Dermis blood vessel endothelial cell (primary cell): ENCODE measurements at places on chromosomes 7 and 10.

DNA sequence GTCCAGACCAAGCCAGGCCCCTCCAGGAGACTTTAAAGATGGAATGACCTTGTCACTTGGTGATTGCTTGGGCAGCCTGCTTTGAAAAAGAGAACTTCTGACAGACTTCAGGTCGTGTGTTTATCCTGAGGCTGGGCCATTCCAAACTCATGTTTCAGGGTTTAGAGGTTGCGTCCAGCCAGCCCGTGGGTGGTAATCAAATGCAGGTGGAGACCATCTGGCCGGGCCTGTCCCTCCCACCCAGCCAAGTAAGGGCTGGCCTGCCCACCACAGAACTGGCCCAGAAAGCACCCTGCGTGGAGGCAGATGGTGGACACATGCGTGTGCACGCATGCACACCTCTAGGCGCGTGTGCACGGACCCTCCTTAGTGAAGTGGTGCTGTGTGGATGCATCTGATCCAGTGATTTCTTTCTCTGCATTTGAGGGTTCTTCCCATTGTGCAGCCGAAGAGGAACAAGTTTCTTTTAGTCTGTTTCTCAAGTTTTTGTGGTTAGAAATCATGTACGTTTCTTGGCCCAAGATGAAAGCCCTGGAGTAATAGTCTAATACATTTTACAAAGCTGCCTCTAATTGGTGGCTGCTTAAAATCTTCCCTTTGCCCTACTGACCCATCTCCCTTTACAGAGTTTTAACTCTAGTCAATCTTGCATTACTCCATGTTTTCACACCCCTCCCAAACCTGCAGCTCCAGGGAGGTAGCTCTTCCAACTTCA lies 43.0 kb downstream of the SUFU start:
- no peak for DNase-seq

- no peak for DNase-seq
Observed at GRCh38 chr10:48782386-48782785, 97.7 kb downstream of the WDFY4 start.

GRCh38 chr7:46610746-46611145 lies 689.7 kb upstream of the IGFBP3 start:
- DNase-seq, result no peak

- DNase-seq, result no peak
Observed at GRCh38 chr7:47633134-47633533, 51.2 kb upstream of the TNS3 start.

DNA sequence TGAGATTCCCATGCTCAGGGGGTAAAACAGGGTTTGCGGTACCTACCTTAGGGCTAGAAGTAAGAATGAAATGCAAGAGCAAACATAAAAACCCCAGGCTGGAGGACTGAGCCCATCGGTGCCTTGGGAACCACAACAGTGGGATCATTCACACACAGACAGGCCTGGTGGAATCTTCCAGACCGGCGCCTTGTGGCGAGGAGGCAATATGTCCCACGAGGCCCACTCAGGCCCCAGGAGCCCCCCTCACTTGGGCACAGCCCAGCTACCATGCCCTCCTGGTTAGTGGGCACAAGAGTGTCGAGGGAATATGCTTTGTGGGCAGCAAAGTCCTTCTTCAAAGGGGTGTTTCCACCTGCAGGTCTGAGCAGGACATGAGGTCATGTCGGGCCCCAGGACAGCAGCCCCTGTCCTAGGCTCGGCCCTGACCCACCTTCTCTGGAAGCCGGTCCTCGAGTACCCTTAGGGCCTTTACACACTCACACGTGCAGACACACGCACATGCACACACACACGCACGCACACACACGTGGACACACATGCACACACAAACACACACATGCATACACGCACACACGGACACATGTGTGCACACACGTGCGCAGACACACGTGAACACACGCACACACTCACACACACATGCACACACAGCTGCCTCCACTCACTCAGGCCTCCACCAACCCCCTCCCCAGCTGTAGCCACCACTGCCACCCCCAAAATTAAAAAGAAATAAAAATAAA lies 51.5 kb upstream of the MYL10 start:
- no peak for DNase-seq

- DNase-seq, result no peak
Observed at GRCh38 chr10:82228701-82229100, 353.7 kb downstream of the NRG3 start.

GRCh38 chr10:1635340-1635739 lies 102.0 kb downstream of the ADARB2 start:
- no peak for DNase-seq

DNA sequence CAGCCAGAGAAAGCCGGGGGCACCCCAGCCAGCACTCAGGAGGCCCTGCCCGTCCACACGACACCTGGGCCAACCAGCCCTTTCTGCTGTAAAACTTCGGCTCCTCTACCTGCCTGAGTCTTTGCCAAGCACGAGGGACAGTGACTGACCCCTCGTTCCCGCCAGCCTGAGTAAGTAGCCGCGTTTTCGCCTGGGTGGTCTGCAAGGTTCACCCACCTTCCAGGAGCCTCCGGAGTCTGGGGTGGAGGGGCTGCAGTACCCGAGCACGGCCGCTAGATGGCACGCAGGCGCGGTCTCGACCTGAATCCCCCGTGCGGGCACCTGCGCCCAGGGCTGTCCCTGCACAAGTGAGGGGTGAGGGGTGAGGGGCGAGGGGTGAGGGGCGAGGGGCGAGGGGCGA lies 192.7 kb downstream of the PTPRN2 start:
- DNase-seq, result no peak

DNA sequence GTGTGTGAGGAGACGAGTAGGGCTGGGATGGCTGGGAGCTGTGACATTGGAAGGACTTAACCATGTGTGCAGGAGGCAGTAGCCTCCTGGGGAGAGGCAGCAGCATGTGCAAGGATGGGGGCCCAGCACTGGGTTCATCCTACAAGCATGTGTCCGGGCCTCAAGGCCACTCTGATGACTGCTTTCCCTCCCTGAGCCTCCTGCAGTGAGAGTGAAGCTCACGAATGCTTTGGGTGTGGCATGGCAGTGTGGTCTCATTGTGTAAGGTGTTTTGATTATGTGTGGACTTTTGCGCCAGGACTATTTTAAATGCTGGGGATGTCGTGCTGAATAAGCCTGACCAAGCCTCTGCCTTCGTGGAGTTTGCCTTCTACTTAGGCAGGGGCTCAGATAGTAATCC lies 122.0 kb upstream of the INSYN2A start:
- no peak for DNase-seq

DNA sequence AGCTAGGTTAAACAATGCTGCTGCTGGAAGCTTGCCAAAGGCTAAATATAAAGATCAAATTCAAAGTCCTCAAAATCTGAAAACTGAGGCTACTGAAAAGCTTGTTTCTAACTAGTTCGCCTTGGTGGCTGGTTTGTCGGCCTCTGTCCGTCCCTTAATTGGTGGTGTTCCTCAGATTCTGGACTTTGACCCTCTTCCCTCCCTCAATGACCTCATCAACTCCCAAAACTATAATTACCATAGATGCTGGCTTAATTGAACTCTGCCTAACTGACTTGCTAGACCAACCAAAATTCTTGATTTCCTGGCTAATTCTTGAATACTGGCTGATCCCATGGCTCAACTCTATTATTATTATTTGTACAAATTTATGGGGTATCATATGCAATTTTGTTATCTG lies 15.6 kb downstream of the ARHGAP21 start:
- peak; percentile 30 for DNase-seq

- DNase-seq, result peak; percentile 54
Observed at GRCh38 chr7:2247141-2247995, 5.3 kb downstream of the NUDT1 start.

- peak; percentile 82 for DNase-seq
Observed at GRCh38 chr10:73529089-73529832, 33.4 kb upstream of the PPP3CB start.

- no peak for DNase-seq
Observed at GRCh38 chr10:111297351-111297848, 220.6 kb downstream of the ADRA2A start.

DNA sequence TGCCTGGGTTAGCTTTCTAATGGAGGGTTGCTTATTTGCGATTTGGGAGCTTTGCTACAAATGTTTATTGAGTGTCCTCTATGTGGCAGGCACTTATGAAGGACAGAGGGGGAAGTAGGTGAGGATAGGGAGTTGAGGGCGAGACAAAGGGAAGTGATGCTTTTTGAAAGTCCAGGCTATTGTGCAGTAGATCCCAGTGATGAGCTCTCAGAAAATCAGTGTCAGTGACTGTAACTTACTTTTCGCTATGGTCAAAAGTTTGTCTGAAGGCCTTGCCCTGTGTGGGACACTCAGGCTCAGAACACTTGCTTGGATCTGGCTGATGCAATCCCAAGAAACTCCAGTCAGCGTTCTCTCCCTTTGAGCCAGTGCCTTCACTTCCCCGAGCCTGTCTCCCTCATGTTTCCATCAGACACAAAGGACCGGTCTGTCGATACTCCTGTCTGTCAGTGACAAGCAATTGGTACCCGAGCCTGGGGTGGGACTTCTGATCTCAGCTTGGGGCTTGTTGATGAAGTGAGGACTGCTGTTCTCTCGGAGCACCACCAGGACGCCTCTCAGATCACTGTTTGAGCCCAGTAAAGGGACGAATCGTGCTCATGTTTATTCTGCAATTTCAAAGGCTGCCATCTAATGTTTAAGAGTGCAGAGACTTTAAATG lies 63.1 kb upstream of the SORCS3 start:
- no peak for DNase-seq

- no peak for DNase-seq
Observed at GRCh38 chr7:50937727-50938126, 155.0 kb upstream of the GRB10 start.

- no peak for DNase-seq
Observed at GRCh38 chr7:6530626-6531491, 20.4 kb downstream of the GRID2IP start.

DNA sequence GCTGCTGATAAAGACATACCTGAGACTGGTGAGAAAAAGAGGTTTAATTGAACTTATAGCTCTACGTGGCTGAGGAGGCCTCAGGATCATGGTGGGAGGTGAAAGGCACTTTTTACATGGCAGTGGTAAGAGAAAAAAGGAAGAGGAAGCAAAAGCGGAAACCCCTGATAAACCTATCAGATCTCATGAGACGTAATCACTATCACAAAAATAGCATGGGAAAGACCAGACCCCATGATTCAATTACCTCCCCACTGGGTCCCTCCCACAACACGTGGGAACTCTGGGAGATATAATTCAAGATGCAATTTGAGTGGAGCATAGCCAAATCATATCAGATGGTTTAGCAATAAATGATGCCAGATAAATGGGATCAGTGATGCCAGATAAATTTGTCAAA lies 892.0 kb upstream of the CELF2 start:
- no peak for DNase-seq

GRCh38 chr10:77795426-77796055 lies 131.0 kb downstream of the DLG5 start:
- no peak for DNase-seq

DNA sequence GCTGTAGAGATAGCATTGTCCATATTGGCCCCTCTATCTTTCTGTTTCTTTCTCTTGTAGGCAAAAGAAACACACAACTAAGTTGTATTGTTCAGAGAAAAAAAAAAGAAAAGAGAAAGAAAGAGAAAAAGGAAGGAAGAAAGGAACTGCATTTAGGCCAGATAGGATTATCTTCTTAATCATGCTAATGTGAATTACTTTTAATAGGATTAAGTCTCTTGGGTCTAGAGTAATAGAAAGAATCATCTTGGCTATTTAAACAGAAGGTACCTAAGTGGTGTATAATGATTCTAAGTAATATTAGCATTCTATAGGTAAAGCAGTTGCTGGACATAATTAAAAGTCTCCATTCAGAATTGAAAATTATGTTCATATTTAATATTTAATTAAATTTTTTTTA lies 42.2 kb downstream of the GPR85 start:
- DNase-seq, result no peak

- DNase-seq, result no peak
Observed at GRCh38 chr10:86200269-86200668, 166.3 kb downstream of the GRID1 start.

GRCh38 chr10:131910663-131911314 lies 10.0 kb downstream of the PPP2R2D start:
- DNase-seq, result no peak

- no peak for DNase-seq
Observed at GRCh38 chr7:45293295-45293942, 135.8 kb downstream of the RAMP3 start.

DNA sequence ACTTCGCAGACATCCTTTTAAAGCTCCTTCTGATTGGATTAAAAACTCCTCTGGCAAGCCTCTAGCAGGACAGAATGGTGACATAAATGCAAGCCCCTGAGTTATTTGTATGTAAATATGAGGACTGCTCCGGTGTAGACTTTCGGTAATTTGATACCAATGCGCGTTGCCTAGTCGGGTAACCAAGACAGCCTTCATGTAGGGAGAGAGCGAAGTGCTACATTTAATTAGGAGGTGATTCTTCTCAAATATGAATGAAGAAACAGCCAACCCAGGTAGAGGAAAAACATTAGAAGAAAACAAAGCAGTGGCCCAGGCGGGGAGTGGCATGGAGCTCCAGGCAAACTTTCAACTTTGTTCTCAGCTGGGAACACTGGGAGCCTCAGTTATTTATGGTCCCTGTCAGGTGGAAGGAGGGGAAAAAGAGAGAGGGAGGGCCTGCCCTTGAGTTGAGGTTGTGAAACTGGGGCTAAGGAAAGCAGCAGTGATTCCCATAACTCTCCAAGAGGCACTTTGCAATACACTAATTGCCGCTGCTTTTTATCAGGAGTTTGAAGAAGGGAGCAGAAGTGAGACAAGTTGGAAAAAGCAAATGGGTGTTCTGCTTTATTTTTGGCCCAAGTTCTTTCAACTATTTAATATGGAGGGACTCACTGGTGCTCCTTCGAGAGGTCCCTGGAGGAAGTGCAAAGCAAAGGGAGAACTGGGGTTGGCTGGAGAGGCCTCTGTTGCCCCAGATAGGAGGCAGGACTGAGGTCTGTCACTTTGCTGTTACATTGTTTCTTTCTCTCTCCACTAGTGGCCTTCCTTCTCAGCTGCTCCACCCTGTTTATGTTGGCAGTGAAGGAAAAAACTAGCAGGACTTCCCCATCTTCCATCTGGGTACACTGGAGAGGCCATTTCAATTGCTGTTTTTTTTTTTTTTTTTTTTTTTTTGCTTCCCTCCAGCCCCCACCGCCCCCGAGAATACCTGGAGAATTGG lies 234.6 kb upstream of the CCDC6 start:
- peak; percentile 7 for DNase-seq

DNA sequence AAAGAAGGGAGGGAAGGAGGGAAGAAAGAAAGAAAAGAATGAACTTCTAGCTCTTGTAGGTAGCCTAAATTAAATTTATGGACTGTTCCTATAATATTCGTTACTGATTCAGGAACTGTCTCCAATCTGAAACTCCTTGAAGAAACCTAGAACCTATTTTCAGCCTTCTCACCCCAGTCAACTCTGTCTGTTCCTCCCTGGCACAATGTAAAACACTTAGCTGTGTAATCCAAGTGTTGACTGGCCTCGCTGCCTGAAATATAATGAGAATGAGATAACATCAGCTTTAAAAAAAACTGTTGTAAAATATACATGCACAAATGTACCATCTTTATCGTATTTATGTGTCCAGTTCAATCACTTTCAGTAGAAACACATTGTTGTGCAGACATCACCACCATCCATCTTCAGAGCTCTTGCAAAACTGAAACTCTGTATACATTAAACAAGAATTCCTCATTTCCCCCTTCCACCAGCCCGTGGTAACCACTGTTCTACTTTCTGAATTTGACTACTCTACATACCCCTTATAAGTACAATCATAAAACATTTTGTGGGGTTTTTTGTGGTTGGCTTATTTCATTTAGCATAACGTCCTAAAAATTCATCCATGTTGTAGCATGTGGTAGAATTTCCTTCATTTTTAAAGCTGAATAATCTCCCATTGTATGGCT lies 6.3 kb upstream of the C7orf33 start:
- no peak for DNase-seq
